ENCODE measurements at places on chromosomes 5 and 9.

DNA sequence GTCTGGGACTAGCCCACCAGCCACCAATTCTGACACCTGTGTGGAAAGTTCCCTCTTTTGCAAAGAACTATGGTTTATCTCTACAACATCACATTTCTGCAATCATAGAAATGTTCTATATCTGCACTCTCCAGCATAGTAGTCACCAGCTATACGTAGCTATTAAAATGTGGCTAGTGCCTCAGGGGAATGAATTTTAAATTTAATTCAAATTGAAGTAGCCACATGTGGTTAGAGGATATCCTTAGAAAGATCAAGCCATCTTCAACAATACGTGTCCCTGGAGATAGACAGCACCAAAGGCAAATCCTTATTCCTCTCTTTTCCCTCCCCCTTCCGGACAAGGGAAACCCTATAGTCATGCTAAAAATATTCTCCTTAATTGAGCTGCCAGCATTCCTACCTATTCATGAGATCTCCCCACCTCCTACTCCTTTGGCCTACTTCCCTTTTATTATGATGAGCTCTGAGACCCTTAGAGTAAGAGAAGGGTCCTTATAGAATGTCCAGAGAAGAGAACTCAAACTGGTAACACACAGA lies 11.1 kb downstream of the LCP2 start:
- no peak for DNase-seq

GRCh38 chr9:8284884-8285283 lies 485.3 kb upstream of the DMAC1 start:
- DNase-seq, result no peak

DNA sequence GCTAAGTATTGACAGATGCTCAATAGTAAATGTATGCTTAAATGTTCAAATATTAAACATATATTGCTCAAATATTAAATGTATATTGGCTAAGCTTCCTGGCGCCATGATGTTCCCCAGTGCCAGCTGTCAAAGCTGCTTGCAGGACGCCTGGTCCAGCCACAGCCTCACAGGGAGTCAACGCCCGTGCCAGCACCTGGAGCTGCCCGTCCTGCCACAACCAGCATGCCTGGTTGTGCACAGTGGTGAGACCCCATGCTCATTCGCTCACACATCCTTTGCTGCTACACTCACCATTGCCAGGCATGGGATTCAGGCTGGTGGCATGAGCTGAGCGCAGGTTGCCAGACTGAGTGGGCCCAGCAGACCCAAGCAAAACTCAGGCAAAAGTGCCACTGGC lies 926.9 kb upstream of the EDIL3 start:
- no peak for DNase-seq

DNA sequence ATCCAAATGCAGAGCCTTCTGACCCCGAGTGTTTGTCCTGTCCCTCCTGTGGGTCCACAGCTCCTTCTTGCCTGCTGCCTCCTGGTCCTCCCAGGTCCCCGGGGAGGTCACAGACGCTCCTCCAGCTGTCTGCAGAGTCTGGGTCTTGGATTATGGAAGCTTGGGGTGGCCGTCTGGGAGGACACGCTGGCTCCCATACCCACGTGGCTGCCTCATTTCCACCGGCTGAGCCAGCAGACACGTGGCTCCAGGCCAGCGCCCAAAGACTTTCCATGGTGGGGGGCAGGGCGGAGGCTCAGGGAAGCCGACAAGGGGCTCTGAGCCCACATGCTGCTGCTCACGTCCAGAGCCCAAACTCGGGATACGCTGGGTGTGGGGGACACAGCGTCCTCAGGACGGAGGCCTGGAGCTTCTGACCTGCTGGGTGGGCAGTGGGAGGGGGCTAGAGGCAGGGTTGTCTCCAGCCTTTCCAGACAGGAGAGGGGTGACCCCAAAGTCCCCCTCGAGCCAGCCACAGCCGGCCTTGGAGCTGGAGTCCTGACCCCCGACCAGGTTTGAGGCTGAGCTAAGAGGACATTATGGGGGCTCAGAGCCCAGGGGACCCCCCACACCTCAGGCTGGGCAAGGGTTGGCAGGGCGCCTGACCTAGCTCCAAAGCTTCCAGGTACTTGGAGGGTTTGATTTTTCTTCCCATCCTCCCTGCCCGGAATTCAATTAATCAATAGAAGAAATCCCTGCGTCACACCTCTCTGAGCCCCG lies 24.2 kb upstream of the RNU6ATAC start:
- DNase-seq, result no peak

DNA sequence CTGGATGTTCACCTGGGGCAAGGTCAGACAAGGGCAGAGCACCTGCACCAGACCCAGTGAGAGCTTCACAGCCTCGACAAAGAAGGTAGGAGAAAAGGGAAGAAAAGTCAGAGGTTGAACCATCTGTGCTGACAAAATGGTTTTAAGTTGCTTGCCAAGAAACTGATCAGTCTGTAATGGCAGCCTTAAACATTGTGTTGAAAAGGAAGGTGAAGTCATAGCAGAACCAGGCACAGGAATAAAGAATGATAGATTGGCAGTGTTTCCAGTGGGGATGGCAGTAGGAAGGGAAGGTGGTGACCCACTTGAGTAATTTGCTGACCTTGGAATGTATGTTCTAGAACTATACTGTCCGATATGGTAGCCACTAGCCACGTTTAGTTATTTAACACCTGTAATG lies 34.2 kb downstream of the HTR4 start:
- DNase-seq, result no peak

DNA sequence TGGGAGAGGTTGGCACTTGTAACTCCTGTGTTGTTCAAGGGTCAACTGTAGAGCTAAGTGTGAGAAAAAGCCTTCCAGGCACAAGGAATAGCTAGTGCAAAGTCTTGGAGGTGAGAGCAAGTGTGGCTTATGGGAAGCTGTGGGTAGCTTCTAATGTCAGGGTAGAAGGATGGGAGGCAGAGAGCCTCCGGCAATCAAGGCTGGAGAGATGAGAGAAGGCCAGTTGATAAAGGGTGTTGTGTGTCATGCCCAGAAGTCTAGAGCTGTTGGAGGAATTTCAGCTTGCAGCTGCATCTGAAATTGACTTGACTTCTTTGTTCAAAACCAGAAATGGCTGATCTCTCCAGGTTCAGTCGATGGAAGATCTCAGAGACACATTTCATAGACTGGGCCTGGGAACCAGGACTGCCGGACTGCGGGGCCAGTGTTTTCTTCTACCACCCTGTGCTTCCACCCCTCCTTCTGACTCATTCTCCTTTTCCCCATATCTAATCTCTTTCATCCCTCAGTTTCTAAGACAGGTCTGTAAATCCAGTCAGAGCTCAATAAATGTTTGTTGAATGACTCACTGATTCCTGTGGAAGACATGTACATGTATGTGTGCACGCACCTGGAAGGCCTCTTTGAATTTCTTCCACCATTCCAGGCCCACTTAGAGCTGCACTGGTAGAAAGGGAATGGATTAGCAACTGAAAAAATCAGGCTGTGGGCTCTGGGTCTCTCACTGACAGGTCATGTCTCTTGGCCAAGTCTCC lies 67.8 kb upstream of the KLF4 start:
- DNase-seq, result no peak

- no peak for DNase-seq
These were observed at the start of gene CTXN3 for GRCh38 chr5:127649018-127649439. Gene CTXN3, plus strand, starts transcription at chr5:127649082. Its CDS starts 8,440 bp downstream, at chr5:127657522.

GRCh38 chr9:129319938-129320481 lies 141.9 kb upstream of the IER5L start:
- no peak for DNase-seq

GRCh38 chr5:76403766-76404222 lies 709 bp downstream of the IQGAP2 start:
- DNase-seq, result no peak

DNA sequence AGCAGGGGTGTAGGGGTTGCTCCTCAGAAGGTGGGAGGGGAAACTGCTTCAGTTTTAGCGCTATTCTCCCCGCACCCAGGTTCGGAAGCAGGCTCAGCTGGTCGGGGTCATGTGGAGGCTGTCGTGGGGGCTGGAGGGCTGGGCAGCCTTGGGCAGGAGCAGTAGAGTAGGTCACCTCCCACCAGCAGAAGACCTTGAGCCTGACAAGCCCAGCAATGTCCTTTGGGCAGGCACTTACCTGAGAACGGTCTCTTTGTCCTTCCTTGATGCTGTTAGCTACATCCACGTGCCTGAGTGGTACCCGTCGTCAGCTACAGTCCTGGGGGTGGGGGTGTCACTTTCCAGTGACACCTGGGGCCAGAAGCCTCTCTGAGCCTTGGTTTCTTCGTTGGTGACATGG lies 20.3 kb downstream of the ENHO start:
- no peak for DNase-seq

DNA sequence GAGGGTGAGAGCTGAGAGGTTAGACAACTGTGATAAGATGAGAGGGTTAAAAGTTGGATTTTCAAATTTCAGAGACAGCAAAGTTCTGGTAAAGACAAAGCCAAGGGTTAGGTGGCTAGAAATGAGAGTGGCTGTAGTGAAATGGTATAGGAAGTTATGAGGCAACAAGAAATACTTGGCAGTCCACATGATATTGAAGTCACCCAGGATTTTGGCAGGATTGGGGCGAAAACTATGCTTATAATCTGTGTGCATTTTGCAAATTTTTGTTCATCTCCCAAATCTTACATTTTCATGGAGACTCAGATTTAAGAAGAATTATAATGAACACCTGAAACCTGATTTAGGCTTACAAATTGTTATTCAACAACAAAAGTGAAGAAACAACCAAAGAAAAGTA lies 35.6 kb downstream of the C9 start:
- DNase-seq, result no peak

All from hypothalamus (tissue), 51 donors.